ENCODE measurements at places on chromosomes 1 and 21.

GRCh38 chr1:165356876-165357275 is 361 bp upstream of the LMX1A start:
- no peak for DNase-seq

GRCh38 chr1:37233606-37234005 is 199.3 kb upstream of the GRIK3 start:
- DNase-seq, result no peak

- no peak for DNase-seq
These were observed 2.0 kb downstream of the QSOX1 start for GRCh38 chr1:180156631-180157091.

GRCh38 chr1:41805771-41806471 is 112.8 kb downstream of the HIVEP3 start:
- DNase-seq, result no peak

- no peak for DNase-seq
These were observed 25.1 kb upstream of the TP53BP2 start for GRCh38 chr1:223870617-223871574.

- DNase-seq, result no peak
These were observed 97.6 kb downstream of the ZZZ3 start for GRCh38 chr1:77584884-77585283.

GRCh38 chr1:18769140-18769539 is 90.3 kb downstream of the TAS1R2 start:
- DNase-seq, result no peak

DNA sequence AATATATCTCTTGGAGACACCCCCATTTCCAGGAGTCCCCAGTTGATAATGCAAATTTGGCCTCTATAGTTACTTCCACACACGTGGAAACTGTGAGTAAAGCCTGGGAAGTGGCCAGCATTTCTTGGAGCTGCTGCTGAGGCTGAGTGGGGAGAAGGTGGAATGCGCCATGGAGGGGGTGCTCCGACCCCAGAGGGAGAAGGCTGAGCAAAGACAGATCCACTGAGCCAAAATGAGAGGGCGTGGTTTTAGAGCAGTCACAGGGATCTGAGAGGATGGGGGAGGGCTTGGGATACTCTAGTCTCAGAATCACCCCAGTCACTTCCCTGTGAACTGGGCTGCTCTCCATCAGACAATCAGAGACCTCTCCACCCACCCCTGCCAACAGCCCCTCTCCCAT is 38.7 kb downstream of the TRIM62 start:
- DNase-seq, result no peak
